ENCODE measurements at places on chromosomes 6 and 20.
A peak's percentile ranks its signal among the peaks of the same experiment; 100 is the strongest.

DNA sequence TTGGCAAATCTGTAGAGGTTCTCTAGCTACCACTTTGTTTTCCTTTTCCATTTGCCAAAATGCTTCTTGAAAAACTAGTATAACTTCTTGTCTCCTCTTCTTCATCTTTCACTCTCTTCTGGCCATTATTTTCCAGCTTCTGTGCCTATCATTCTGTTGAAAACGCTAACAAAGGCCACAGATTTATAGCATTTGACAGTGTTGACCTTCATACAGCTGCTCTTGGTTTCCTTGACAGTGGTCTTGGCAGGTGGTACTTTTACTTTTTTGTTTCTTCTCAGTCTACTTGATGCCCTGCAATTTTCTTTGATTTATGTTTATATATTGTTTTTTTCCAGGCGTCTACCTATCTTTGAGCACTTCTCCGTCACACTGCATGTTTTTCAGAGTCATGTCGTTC lies 23.7 kb downstream of the TRMT11 start:
- DNase-seq, result no peak

- DNase-seq, result no peak
Measured at GRCh38 chr6:160355001-160355400, 6.8 kb downstream of the SLC22A3 start.

DNA sequence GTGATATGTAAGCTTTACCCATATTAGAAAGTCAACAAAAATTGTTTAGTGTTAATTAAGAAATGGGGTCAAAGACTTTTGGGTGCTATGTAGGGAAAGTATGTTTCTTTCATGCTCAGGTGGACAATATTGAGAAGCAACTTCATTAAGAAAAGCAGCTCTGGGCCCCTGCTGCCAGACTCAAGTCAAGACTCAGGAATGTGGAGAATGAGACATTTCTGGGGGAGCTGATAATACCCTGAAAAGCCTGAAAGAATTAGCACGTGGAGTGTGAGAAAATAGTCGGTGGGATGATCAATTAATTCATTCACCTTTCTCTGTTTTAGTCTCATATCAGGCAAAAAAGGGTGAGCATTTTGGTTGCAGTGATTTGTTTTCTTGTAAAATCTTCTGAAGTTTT lies 175.1 kb upstream of the IMPG1 start:
- DNase-seq, result no peak

- peak; percentile 73 for DNase-seq
Measured at GRCh38 chr20:62063981-62064769, 1.5 kb downstream of the TAF4 start.

GRCh38 chr6:109508166-109508860 lies 25.3 kb upstream of the ZBTB24 start:
- DNase-seq, result no peak

- DNase-seq, result no peak
Measured at GRCh38 chr6:159020011-159020410, 20.0 kb upstream of the RSPH3 start.

GRCh38 chr6:134510920-134511319 lies 193.0 kb upstream of the SGK1 start:
- DNase-seq, result no peak

GRCh38 chr20:41085606-41086005 lies 51.7 kb upstream of the PLCG1 start:
- no peak for DNase-seq

- no peak for DNase-seq
Measured at GRCh38 chr6:75101896-75102295, 104.0 kb downstream of the COL12A1 start.

GRCh38 chr6:41638002-41638934 lies at the start of gene MDFI:
TSS of gene MDFI (plus strand) at chr6:41638468. CDS start at chr6:41638750, 282 bp downstream.
- DNase-seq, result peak; percentile 77

- DNase-seq, result no peak
Measured at GRCh38 chr6:169638388-169638787, 63.4 kb downstream of the WDR27 start.

DNA sequence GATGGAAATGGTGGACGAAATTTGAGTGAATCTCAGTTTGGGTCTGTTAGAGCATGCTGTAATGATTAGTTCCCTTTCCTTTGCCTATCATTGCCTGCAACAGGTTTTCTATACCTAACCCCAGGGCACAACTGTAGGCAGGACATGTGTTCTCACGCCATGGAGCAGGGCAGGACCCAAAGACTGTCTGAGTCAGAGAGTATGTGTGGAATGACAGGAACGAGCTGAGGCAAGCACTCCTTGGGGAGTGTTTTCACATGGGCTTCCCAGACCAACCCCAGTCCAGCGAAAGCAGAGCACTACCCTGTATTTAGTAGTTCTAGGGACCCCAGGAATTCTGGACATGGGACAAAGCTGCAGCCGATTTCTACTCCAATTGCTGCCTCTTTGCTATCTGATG lies 234.2 kb downstream of the HACE1 start:
- no peak for DNase-seq

GRCh38 chr20:19661717-19662636 lies 96.1 kb upstream of the RIN2 start:
- peak; percentile 67 for DNase-seq

DNA sequence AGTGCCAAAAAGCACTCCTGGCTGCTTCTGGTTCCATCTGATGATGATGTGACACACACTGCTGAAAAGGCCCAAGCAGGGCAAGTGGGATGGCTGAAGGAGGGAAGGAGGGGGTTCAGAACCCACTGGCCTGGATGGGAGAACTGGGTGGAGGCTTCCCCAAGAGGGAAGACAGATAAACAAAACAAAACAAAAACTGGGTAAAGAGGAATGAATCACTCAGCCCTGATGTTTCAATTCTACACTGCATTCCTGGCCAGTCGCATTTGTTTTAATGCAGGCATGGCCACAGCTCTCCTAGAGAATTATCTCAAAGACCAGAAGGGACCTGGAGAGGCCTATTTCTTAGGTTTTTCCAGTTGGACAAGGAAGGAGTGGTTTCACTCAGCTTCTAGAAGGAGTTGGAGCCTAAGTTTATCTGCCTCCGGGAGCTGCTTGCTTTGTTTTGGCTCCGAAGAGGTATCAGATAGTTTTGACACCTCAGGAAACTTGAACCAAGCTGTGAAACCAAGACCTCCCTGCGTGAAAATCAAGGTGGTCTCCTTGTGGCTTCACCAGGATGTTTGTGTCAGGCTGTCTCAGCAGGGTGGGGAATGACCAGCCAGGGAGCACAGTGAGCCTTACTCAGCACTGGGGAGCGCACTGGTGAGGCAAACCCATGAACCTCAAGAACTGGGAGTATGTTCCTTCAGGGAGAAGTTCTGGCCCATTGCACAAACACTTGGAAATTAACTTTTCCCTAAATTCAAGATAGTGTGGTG lies 16.1 kb downstream of the TTPAL start:
- no peak for DNase-seq

DNA sequence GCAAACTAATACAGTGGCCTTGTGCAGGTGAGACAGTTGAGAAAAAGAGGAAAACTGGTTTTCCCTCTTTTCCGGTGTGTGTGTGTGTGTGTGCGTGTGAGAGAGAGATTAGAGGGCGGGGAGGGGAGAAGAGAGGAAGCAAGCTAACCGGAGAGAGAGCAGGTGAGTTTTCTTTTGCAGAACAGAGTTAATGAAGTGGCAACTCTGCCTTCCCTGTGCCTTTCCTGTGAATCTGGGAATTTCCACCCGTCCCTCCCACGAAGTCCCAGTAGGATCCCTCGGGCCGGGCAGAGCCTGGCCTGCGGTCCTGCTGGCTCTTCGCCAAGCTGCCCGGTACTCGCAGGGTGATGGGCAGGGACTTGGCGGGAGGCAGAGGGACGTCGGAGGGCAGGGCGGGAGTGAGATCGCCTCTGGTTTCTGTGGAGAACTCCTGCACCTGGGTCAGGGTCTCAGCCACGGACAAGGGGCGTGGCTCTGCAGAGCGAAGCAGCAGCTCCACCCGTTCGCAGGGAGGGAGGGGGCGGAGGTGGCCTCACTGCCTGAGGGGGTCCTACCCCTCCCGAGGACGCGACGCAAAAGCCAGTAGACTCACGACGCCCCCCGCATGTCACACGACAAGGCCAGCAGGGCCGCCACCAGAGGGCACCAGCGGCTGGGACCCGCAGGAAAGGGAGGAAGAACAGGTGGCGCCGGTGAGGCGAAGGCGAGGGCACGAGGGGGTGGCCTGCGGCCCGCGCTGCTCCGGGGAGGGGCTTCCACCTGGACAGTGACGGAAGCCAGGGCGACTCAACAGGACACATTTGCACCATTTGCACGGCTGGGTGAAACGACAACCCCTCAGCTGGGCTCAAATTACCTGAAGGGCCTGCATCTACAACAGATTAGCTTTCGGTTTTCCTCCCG lies 51.2 kb upstream of the RNF182 start:
- peak; percentile 86 for DNase-seq

GRCh38 chr20:3663031-3663701 lies at the start of gene GFRA4:
TSS of gene GFRA4 (minus strand) at chr20:3663399. CDS start at chr20:3663399, 0 bp downstream.
- no peak for DNase-seq

GRCh38 chr6:123064038-123064437 lies 68.0 kb downstream of the CLVS2 start:
- DNase-seq, result no peak

DNA sequence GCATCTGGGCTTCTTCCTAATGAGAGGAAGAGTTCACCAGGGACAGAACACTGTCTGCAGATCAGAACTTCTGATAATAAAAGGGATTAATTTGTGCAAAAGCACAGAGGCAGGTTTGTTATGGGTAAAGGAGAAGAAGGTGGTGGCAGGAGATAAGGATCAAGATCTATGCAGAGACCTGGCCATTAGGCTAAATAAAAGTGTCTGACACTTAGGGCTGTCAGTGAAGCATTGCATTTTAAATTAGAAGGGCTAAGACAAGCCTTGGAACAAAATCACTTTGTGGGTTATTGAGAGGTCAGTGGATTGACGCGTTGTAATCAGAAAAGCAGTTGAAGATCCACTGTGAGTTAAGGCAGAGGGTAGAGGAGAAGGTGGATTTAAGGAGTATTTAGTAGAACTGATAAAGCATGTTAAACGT lies 76.8 kb downstream of the MAP3K4 start:
- no peak for DNase-seq

- DNase-seq, result no peak
Measured at GRCh38 chr6:54856129-54856528, 9.6 kb downstream of the FAM83B start.

- DNase-seq, result peak; percentile 39
Measured at GRCh38 chr6:169956580-169956979, 205.2 kb downstream of the ERMARD start.

GRCh38 chr6:148989585-148989984 lies 242.8 kb downstream of the UST start:
- no peak for DNase-seq

GRCh38 chr20:32988008-32988407 lies 16.2 kb downstream of the SUN5 start:
- DNase-seq, result no peak
